ENCODE measurements at places on chromosomes 4 and X.

GRCh38 chr4:139782926-139783522 lies 117.4 kb downstream of the MGST2 start:
- no peak for DNase-seq

DNA sequence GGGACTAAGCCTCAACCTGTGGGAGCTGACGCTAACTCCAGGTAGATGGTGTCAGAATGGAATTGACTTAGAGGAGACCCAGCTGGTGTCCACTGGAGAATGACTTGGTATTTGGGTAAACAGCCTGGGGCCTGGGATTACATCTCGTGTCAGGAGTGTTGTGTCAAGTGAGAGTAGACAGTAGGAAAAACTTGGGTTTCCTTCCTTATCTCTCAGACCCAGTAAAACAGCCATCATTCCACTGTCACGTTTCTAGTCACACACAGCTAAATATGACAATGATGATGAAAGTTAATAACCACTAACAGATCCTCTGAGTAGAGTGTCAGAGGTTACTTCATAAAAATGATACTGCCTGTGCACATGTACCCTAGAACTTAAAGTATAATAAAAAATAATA lies 13.8 kb downstream of the ZNF674 start:
- DNase-seq = no peak

DNA sequence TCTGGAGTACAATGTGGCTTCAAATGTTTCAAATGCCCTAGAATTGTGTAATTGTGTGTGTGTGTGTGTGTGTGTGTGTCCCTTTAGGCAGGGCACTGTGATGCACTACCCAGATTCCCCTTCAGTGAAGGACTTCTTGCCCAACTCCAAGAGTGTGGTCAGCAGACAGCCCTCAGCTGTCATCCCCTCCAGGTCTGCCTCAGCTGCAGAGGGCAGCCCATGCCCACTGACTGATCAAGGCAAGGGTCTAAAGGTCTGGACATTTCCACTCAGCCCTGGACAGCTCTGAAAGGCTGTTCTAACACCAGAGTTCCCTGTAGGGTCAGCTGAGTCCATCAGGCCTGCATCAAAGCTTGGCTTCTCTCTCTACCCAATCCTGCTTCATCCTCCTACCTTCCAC lies 83.9 kb upstream of the USP9X start:
- DNase-seq = no peak

- no peak for DNase-seq
Measured at GRCh38 chr4:81555489-81555888, 83.8 kb upstream of the RASGEF1B start.

GRCh38 chr4:69167300-69167699 lies 47.2 kb downstream of the UGT2B11 start:
- DNase-seq = no peak

- DNase-seq = no peak
Measured at GRCh38 chr4:55068522-55068921, 56.9 kb downstream of the KDR start.

DNA sequence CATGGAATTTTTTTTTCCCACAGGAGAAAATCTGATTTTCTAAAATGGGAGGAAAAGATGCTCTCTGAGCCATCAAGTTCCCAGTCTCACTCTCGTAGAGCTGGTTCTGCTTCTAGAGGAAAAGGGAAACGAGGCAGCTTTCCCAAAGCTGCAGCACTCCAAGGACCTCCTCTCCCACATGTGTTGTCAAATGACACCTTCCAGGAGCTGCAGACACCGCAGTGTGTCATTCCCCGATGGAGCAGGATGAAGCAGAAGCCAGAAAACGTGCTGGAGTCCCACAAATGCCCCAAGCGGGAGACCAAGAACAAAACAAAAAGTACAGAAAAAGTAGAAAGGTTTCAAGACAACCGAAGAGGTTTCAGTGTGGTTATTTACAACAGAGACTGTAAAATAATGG lies 348.1 kb downstream of the ARHGAP10 start:
- no peak for DNase-seq

GRCh38 chr4:40288566-40288965 lies 46.6 kb upstream of the CHRNA9 start:
- no peak for DNase-seq

GRCh38 chr4:99945718-99946355 lies 581 bp downstream of the DNAJB14 start:
- peak; percentile 23 for DNase-seq

DNA sequence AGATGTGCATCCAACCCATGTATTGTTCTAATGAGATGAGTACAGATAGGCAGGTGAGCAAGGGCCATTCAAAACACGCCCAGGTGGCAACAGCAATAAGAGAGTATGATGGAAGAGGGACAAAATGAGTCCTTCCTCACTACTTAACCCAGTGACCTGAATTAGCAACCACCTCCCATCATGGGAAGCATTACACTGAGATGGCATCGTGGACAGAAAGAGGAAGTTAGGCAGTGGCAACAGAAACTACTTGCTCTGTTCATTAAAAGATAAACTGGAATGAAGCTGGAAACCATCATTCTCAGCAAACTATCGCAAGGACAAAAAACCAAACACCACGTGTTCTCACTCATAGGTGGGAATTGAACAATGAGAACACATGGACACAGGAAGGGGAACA lies 17.2 kb downstream of the RXFP1 start:
- DNase-seq = no peak

DNA sequence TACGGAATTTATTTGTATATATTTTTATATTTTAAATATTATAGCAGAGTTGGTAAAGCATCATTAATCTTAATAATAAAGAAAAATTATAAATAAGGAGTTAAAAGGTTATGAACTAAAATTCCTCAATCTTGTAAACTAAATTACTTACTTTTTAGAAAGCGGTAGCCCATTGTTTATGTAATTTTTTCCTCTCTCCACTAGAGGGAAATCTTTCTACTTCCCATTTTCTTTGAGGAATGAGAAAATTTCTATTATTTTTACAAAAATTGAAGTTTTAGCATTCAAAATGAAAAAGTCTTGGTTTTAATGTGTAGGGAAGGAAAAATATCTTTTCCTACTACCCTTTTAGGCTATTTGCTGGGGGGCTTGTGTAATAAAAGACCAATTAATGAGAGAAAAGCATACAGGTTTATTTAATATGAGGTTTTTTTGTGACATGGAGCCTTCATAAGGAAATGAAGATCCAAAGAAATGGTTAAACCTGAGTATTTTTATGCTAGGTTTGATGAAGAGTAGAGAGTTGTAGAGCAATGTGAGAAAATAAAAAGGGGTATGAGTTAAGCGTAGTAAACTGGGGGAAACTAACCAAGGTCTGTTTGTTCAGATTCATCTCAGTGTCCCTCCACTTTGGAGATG lies 68.7 kb upstream of the ADAD1 start:
- DNase-seq = no peak

GRCh38 chrX:40171513-40172400 lies 74.0 kb upstream of the BCOR start:
- peak; percentile 31 for DNase-seq

DNA sequence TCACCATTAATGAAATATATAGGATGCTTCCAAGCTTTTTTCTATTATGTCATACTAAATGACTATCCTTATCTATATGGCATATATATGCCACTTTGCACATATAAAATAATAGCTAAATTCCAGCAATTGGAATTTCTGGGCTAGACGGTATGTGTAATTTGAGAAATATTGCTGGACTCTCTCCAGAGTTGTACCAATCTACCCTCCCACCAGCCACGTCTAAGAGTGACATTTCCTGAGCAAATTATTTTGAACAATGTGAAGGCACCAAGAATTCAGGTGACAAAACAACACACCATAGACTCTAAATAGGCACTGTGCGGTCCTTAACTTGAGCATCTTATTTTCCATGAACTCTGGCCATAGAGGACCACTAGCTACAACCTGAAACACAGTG lies 62.3 kb downstream of the RFC1 start:
- no peak for DNase-seq

- DNase-seq = no peak
Measured at GRCh38 chrX:13180807-13181206, 136.4 kb upstream of the FAM9C start.

GRCh38 chrX:20517565-20517964 lies 250.9 kb upstream of the RPS6KA3 start:
- DNase-seq = no peak

DNA sequence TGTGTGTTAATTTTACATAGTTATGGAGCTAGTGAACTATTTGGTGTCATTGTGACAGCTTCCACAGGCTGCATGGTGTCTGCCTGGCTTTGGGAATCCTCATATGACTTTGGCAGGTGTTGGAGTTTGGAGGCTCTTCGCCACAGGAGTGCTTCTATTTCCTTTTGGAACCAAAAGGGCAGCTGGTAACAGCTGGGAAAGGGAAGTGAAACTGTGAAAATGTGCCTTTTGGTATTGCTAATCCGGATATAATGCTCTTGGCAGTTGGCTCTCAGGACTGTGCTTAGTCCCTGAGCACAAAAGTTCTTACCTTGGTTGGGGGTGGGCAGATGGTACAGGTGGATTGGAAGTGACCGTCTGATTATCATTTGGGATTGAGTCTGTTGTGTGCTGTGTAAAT lies 18.1 kb downstream of the OFD1 start:
- DNase-seq = no peak

- no peak for DNase-seq
Measured at GRCh38 chr4:79044141-79044659, 105.0 kb upstream of the PAQR3 start.

- DNase-seq = peak; percentile 85
Measured at GRCh38 chr4:121800961-121801714, at the start of gene EXOSC9. Gene EXOSC9, plus strand, starts transcription at chr4:121801323. Its CDS starts 102 bp downstream, at chr4:121801425.

DNA sequence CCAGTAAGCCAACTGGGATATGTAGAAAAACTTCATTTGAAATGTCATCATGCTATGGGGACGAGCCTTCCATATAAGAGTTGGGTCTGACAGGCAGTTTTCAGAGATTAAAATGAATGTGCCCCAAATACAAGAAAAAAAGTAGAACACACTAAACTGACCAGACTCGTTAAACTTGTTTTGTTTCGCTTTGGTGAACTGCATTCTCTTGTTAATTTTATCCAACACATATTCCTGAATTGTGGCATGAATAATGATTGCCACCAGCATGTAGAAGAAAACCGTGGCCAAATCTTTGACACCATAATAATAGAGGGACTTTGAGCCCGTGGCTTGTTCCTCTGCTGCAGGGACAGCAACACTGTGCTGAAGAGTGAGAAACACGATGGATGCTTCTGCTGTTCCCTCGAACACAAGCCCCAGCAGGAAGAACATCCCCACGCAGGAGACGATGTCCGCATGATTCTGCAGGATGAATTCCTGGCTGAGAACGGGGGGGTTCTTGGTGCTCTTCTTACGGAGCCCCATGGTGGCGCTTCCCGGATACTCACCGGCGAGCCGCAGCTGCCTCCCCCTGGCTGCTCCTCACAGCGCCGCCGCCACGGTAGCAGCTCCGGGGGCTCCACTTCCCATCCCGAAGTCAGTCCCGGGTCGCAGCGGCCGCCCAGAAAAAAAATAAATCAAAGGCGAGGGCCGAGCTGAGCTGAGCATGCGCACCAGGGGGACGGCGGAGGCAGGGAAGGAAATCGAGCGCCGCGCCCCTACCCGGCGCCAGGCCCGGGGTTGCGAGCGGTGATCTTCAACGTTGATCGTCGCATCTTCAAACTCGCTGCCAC lies at the start of gene TRAM1L1:
Gene TRAM1L1, minus strand, starts transcription at position 711 of the 836 bp plus-strand sequence. Its CDS starts 183 bp downstream, at position 528.
- DNase-seq = peak; percentile 40

DNA sequence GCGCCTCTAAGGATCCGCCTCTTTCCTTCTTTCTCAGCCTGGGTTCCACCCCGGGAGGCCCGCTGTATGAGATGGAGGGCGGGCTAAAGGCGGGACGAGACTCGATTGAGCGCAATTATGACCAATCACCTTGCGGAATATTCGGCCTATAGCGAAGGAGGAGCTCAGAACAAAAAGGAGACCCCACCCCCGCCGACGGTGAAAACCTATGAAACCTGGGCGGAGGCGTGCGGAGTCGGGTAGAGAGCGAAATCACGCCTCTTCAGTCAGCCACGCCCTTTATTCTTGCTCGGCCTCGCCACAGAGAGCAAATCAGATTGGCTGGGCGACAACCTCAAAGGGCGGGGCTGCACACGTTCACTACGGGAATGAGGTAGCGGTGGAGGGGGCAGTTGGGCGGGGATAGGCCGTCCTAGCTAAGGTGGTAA lies 615 bp upstream of the CDK16 start:
- peak; percentile 99 for DNase-seq

DNA sequence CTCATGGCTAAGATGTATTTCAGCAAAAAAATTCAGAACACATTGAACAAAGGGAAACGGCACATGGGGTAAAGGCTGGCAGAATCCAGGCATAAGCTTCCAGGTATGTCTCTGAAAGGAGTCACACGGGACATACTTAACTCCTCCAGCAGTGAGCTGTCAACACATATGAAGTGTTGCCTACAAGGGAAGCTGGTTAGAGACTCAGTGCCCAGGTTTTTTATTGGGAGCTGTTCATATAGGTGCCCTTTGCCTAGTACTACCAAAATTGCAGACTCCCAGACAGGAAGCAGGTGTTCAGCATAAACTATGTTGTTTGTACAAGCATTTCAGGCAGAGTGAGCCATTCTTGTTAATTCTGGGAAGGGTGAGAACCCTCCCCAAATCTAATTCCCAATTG lies 77.4 kb upstream of the PUDP start:
- DNase-seq = no peak

Measured in NCI-H146 (cell line).